ENCODE measurements at places on chromosomes 3 and 15.
A peak's percentile ranks its signal among the peaks of the same experiment; 100 is the strongest.

- no peak for DNase-seq
Measured at GRCh38 chr3:181616088-181617070, 95.3 kb upstream of the SOX2 start.

GRCh38 chr3:41808152-41808551 is 153.8 kb downstream of the ULK4 start:
- DNase-seq = no peak

DNA sequence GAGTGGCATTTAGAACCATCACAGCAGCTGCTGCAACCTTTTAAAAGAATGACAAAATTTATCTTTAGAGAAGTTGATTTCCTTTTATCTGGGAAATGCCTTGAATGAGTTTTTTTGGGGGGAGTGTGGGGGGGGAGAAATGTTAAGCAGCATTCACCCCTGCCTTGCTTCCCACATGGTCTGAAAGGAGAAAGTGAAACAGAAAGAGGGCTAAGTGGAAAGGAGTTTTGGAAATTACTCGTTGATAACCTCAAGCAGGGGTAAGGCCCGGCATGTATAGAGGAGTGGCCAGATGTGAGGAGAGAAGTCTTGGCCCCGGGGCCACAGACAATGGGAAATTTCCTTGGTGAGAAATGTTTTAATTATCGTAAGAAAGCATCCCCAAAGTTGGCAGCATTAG is 23.5 kb downstream of the B3GALNT1 start:
- no peak for DNase-seq

- no peak for DNase-seq
Measured at GRCh38 chr3:121707531-121708273, 41.8 kb downstream of the GOLGB1 start.

- no peak for DNase-seq
Measured at GRCh38 chr15:83053151-83053550, 13.9 kb downstream of the BTBD1 start.

GRCh38 chr3:63069806-63070475 is 194.7 kb upstream of the CADPS start:
- no peak for DNase-seq

DNA sequence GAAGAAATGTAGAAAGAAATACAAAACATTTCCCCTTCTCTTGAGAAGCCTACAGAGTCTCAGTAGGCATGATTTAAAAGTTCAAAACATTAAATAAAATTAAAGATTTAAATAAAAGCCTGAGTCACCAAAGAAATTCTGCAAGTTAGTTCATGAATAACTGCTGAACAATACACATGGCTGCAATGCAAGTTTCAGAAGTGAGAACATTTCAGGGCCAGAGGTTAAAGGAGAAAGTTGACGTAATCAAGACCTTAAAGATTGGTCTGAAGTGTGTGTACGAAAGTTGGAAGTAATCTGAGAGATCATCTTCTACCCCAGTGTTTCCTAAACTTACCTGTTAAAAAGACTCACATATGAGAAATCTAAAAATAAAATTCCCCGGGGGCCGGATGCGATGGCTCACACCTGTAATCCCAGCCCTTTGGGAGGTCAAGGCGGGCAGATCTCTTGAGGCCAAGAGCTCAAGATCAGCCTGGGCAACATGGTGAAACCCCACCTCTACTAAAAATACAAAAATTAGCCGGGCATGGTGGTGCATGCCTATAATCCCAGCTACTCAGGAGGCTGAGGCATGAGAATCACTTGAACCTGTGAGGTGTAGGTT is 108.7 kb upstream of the PHLDB2 start:
- DNase-seq = no peak

- peak; percentile 11 for DNase-seq
Measured at GRCh38 chr15:57522148-57522547, 69.6 kb upstream of the MYZAP start.

DNA sequence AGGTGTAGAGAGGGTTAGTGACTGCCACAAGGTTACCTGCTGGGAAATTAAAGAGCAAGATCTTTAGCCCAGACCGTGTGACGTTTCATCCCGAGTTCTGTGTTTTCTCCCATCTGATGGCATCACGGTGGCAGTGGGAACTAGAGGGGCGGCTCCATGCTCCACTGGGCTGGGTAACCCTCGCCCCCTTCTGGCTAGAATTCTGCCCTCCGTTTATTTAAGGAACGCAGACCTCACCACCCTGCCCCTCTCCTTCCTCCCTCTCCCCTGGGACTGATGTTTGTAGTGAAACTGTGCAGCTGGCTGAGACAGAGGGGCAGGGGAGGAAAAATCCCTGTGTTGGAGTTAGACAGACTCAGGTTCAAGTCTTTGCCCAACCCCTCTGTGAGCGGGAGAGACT is 65.6 kb downstream of the ITGA11 start:
- no peak for DNase-seq

GRCh38 chr3:160196511-160197104 is 28.6 kb upstream of the C3orf80 start:
- no peak for DNase-seq

- no peak for DNase-seq
Measured at GRCh38 chr15:87167706-87168105, 1088.0 kb downstream of the AGBL1 start.

DNA sequence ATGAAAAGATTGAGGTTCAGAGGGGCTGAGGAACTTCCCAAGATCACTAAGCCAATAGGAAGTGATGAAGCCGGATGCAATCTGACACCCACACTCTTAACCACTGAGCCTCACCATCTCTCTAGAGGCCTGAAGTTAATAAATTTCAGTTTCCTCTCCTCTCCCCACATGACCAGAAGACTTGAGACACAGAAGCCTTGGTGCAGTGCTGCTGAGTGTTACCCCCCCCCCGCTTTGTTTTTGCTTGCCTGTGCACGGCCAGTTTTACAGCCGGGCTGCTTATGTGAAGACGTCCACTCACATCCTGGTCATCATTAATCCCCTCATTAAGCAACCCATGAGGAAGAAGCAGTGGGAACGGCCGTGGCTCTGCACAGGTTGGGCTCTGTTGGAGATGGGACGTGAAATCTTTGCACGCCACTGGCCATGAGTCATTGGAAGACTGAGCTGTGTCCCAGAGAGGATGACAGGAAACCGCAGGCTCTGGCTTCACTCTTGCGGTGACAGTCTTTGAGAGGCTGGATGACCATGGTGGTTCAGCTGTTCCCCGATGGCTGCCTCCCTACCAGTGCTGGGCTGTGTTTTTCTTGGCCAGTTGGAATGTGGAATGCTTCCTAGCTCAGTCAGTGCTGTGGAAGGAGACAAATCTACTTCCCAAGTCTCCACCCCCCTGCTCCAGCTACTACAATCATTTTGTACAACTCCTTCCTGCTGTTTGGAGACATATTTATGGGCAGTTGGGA is 232.6 kb upstream of the LRTM1 start:
- no peak for DNase-seq

DNA sequence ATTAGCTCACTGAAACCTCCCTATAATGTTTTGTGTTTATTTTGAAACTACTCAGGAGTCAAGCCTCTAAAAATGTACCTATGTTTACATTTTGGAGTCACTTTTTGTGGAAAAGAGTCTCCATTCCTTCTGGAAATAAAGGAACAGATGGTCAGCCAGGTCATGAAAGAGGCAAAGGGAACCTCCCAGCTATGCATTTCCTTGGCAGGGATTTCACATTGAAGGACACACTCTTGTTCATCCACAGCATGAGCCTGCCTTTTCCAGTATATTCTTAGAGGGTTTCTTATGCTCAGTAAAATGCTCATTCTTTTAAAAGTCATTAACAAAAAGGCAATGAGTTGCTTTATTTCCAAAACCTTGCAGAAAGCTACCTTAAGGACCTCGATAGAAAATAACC is 20.8 kb downstream of the STAC start:
- no peak for DNase-seq

DNA sequence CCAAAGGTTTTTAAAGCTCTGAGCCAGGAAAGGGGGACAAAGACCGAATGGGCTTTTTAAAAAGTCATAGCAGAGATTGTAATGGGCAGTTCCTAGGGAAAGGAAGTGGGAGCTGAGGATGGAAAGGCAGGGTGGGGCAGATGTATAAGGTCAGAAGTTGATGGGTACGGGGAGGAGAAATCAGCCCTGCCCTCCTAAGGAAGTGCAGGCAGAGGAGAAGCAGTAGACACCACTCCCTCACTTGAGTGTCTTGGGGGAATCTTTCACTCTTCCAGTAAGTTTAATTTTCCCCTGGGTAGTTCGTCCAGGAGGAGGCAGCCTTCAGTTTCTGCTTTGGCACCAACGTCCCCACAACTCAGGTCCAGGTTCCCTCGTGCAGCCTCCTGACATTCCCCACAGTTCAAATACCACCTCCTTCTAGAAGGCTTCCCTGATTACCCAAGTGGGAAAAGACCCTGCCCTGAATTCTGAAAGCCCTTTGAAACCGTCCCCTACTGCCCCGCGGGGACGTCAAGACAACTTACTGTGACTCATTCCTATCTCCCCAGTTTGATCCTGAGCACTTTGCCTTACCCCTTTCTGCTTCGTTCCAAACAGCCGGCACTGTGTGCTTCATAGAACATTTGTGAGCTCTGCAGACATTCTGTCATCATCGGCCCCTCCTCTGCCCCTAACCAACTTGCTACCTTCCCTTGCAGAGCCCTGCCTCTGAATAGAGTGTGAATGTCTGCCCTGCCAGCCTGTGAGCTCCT is 14.3 kb upstream of the SRP14 start:
- DNase-seq = no peak

DNA sequence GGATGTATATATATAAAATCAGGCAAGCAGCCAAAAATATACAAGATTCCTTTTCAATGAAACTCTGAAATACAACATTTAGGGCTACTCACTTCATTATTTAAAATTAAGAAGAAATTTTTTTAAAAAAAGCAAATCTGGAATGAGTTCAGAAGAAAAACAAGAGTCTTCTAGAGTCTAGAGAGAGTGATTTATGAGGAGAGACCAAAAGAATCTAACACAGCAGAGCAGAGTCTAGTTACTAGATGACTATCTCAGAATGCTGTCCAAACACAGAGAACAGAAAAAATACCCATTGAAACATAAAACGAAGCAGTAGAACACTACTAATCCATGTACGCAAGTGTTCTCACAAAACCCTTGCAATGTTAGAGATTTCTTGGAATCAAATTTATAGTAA is 275.2 kb upstream of the CBLB start:
- DNase-seq = no peak

DNA sequence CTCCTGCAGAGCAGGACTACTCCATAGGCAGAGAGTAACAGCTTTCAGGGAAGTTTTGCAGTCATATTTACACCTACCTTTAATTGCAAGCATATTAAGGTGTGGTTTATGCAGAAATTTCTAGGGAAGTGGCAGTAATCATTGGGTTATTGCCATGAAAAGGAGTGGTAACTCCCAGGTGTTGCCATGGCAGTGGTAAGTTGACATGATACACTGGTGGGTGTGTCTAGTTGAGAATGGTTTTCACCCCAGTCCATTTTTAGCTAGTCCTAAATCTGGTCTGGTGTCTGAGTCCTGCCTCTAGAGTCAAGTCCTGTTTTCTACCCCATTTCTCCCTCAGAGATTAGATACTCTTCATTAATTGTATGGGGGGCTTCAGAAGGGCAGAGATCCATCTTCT is 128.4 kb upstream of the GMNC start:
- no peak for DNase-seq

DNA sequence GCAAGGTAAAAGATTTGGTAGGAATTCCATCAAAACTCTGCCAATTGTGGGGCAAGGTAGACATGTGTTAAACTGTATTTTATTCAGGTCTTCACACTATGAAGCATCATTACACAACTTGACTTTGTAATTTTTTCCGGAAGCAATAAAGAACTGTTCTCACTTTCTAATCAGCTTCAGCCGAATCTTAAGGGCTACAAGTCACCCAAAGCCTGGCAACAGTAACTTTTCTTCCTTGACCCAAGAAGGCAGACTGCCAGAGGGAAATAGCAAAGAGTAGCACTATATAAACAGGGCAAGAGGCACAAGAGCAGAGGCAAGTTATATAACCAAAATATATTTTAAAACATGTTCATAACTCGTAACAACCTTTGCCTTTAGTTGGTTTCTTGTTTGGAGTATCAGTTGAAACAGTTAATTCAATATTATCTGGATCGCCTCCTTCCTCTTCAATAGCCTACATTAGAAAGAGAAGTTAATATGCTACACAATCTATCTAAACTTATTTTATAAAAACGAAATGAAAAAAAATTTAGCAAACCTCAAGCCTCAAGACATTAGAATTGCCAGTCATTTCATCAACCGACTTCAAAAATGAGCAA is 1.4 kb downstream of the SLTM start:
- DNase-seq = no peak

- DNase-seq = no peak
Measured at GRCh38 chr3:79038057-79038456, 729.7 kb downstream of the ROBO1 start.

GRCh38 chr3:63968612-63969350 is 54.5 kb downstream of the PSMD6 start:
- DNase-seq = no peak

DNA sequence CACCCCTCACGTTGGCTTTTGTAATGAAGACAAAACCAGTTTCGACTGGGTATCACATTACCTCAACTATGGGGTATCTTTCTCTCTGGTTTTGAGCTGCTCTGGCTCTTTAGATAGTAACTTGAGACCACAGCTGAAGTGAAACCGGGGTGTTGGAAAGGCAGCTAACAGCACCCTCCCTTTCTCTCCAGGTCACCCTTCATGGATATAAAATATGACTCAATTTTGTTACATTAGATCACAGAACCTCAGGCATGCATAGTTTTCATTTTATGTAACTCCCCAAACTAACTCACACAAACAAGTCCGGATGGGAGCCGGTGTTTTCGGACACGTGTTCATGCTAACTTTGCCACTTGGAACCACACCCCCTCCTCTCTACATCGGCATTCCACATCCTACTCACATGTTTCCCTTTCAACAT is 90.7 kb downstream of the NR2F2 start:
- no peak for DNase-seq

DNA sequence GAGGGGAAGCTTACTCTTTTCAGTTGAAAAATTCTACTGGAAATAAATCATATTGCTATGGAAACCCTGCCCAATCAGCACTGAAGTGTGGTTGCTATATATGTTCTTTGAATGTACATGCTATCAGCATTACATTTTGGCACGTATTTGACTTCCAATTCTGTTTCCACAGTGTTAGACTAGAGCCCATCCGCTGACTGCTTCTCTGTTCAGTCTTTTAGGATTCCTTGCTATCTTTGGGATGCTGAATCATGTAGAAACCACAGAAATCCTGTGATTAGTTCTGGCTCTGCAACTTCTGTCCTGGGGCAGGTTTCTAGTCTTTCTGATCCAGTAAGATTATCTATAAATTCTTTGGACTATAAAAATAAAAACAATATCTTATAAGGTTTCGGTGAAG is 128.2 kb upstream of the SLC7A14 start:
- DNase-seq = peak; percentile 33

DNA sequence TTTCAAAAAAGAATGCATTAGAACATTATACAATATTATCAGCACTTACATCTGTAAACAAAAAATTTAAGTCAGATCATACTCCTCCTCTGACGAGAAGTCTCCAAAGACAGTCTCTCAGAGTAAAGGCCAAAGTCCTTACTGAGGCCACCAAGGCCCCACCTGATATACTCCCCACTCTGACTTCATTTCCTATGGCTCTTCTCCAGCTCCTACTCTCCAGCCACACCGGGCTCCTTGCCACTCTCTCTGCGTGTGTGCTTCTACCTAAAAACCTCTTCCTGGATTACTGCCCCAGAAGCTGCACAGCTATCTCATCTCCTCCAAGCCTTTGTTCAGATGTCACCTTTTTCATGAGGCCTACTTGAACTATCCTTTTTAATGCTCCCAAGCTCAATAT is 5.0 kb downstream of the DCP1A start:
- no peak for DNase-seq
